ENCODE measurements at places on chromosomes 7 and 10.

DNA sequence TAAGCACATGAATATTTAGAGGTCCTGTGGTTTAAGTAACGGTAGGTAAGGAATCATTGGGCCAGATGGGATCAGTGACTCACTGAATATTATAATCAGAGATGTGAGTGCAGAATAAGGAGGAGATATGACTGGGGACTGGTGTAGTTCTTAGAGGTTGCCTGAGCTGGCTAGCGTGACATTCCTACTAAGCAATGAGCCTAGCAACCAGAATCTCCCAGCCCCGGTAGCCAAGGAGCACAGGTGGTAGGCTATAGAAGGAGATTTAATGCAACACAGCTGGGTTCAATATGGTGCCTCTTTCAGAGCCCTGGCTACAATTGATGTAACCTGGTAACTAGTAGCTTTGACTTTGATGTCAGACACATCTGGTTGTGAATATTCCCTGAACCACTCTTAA lies 641.6 kb downstream of the AUTS2 start:
- no peak for DNase-seq

GRCh38 chr10:23656735-23657134 lies 217.9 kb downstream of the OTUD1 start:
- DNase-seq: no peak

- DNase-seq: no peak
Measured at GRCh38 chr10:75137533-75138438, 26.3 kb downstream of the SAMD8 start.

DNA sequence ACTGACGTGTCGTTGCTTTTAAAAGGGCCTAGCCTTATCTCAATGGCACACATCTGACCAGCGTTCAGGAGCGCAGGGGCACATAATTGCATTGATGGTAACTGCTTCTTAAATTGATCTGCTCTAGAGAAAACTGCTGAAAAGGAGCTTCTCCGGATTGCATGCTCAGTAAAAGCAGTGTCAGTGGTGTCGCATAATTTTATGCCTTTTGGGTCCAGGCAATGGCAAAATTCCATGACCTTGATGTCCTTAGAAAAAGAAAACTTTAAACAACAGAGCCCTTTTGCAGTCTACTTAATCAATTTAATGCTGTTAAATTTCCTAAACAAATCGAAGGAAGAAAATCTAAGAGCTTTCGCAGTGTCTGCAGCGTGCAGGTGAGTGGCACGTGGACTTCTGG lies 75.7 kb downstream of the PTPRE start:
- DNase-seq: peak; percentile 28

DNA sequence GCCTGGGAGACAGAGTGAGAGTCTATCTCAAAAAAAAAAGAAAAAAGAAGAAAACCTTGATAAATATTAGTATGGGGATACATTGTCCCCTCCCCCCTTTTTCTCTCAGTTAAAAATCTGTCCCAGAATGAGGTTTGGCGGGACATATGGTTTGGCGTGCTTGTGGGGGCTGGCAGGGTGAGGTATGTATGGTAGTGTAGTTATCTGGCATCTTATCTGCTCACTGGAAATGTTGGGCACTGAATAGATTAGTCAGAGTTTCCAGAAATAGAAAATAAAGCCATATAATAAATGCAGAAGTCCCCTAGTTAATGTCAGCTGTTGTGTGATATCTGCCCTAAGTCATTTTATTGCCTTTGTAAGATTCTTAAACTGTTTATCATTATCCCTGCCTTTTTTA lies 397.5 kb upstream of the GALNT17 start:
- DNase-seq: no peak

DNA sequence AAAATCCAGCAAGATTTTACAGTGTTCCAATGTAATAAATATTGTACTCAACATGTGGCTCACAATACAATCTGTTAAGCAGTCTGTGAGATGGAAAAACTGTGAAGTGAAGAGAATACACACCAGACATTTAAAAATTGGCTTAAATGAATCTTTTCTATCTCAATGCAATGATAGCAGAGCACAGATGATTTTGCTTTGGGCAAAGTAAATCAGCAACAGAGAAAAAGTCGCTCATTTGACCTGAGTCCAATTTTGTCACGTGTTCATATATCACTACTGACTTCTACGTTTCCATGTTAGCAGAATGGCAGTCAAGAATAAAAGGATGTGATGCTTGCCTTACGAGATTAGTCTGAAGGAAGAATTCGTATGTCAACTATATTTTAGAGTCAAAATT lies 506.7 kb downstream of the POM121L12 start:
- DNase-seq: peak; percentile 21

DNA sequence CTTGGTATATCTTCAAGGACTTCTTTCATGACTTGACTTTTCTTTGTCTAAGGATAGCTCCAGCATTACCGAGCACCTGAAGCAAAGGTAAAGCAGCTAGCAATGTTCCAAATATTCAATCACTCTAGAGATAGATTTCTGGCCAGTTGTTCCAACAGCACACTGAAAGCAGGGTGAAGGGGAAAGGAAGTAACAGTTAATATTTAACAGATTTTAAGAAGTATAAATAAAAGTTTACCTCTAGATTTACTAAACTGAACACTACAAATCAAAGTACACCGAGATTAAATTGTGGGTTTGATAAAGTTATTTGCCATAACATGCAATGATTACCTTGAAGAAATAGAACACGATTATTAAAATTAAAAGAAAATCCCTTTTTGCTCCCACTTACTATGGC lies 70.9 kb upstream of the GRID1 start:
- no peak for DNase-seq

GRCh38 chr7:46256870-46257661 lies 336.0 kb upstream of the IGFBP3 start:
- DNase-seq: no peak

DNA sequence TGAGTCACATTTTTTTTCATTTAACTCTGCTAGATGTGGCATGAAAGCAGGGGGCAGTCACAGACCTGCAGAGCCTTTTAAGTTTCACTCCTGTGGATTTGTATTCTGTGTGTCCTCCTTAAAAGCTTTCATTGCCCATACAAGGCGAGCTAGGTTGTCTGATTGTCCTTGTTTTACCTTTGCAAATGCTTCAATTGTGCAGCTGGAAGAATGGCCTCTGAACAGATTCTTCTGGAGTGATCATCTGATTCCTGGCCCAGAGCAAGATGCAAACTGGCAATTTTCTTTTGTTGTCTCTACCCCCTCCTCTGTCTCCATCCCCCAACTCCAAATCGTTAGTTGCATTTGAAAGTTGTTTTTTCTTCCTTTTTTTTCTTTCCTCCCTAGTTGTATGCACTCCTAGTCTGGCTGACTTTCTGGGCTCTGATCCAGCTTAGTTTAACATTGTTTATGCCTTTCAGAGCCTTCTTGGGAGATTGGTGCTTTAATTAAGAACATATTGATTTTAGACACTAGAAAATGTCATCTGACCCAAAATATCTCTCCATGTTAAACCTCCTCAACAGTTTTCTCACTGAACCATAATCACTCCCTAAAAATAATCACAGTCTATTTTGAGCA lies 150.2 kb downstream of the REEP3 start:
- DNase-seq: peak; percentile 59

DNA sequence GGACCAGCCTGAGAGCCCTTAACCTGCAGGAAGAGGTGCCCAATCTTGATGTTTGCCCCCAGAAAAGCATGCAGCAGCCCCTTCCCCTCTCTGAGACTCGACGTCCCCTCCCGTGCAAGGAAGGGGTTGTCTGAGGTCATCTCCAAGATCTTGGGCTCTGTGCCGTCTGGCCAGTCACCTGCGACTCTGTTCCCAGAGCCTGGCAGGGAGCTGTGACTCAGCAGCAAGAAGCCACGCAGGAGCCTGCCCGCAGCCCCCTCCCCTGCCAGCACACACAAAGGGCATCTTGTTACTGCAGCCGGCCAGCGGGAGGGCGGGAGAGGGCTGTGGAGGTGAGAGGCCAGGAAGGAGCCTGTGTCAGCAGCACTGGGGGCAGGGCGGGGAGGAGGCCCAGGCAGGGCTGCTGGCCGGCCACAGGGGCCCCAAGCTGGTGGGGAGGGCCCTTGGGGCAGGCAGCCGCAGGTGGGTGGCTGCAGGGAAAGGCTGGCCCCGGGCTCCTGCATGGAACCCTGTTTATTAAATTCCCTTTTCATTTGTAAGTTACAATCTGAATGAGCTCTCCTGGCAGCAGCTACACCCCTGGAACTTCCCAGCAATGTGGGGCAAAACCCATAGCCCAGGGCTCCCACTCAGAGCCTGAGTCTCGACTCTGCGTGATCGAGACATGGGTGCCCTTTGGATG lies 103.7 kb upstream of the ZMIZ1 start:
- peak; percentile 67 for DNase-seq

GRCh38 chr10:91049296-91049987 lies 128.6 kb upstream of the ANKRD1 start:
- no peak for DNase-seq

DNA sequence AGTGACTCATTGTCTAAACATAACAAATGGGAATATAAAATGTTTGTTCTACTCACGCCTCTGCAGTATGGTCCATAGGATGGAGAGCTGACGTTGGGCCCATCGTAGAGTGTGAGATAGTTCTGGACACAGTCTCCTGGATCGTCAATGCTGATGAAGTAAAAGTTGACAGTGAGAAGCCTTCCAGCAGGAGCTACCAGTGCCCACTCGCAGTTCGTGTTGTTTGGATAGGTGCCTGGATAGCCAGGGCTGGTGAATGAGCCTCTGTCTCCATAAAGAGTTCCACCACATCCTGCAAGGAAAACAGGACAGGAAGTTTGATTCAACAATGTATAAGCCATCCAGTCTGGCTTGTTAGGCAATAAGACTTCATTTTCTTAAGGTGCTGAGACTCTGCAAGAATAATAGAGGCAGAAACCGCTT lies 79.6 kb downstream of the OR13A1 start:
- DNase-seq: no peak

- no peak for DNase-seq
Measured at GRCh38 chr7:32047075-32047474, 23.1 kb downstream of the PDE1C start.

DNA sequence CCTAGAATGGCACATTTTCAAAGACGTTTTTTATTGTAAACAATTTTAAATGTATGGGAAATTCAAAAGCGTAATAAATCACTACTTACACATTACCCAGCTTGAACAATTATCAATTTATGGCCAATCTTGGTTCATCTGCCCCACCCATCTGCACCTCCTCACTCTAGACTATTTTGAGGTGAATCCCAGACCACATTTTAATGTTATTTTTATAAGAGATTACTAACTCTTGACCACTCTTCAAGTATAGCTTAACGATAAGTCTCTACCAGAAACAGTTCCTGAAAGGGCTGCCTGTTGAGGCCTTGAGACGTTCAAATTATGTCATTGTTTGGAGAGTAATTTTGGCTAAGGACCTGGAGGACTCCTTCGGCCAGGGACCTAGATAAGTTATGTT lies 33.2 kb downstream of the ECHDC3 start:
- no peak for DNase-seq

DNA sequence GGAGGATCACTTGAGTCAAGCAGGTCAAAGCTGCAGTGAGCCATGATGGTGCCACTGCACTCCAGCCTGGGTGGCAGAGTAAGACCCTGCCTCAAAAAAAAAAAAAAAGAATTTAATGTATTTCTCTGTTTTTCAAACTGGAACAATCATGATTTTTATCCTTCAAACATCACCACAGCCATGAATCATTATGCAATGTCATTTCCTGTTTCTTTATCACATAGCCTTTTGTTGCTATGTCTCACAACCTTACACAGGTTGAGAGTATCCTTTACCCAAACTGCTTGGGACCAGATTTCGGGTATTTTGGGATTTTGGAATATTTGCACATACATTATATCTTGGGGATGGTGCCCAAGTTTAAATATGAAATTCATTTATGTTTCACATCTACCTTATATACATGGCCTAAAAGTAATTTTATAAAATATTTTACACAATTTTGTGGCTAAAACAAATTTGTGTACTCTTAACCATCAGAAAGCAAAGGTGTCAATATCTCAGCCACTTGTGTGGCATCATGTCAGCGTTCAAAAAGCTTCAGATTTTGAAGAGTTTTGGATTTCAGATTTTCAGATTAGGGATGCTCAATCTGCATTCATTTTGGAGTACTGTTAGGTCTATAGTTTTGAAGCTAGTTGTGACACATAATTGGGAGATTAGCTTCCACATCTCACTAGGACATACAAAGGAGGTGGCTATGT lies 8.2 kb downstream of the NT5C3A start:
- no peak for DNase-seq

GRCh38 chr7:53656881-53657280 lies 621.4 kb downstream of the POM121L12 start:
- no peak for DNase-seq

DNA sequence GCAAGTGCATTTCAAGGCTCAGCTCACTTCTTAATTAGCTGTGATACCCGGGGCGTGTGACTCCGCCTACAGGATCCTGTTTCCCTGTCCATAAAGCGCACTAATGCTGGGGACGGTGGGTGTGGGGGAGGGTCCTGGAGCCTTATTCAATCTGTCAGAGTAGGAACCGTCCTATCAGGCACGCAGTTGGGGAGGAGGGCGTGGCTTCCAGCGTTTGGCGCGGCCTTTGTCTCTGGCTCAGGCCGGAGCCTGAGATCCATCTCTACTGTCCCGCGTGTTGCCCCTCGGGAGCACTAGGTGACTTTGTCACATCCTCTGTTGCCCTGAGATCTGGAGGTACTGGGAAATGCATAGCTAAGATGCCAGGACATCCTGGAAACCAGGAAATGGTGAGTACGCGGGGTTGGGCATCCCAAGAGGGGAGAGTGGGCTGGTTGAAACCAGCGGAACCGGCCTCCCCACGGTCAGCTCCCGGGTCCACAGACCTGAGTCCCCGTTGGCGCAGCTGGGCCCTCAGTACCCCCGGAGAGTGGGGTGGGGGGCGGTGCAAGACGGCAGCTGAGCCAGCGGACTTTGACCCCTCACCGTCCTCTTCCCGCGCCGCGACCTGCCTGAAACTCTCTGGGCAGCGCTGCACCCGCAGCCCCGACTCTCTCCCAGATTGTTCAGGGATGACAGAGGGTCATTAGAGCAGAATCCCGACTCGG lies 104.4 kb upstream of the ZNF92 start:
- peak; percentile 97 for DNase-seq

DNA sequence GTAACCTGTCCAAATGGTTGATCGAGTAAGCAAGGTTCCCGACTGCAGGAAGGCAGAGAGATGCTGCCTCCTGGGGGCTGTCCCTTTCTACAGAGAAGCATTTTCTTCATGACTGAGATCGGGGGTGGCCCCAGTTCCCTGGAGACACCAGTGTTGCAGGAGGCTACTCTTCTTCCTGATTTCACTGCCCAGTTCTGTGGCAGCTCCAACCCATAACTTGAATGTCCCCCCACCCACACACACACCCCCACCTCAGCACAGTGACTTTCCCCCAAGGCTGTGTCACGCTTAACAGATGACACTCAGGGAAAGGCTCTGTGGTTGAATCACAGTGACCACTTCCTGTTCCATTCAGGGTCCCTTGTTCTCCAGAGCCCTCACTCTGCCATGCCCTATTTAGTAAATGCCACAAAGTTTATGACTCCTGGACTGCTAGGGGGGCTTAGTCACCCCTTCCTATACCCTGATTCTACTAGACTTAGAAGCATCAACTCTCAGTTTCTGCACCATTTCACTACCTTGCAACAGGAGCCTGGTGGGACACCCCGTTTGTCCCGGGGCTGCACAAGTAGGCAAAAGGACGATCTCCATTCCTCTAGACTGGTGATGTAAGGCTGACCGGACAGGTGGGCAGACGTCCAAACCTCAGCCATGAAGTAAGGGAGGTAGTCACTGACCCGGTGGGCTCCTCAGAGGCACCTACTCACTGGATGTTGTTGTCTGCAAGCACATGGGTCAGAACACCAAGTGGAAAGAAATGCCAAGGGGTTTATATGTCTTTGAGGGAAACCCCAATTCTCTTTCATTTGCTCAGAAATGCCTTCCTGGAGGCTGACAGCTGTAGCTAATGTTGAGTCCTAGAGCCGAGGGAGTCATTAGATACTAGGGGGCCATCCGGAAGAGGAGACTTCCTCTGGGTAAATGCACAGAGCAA lies 31.3 kb upstream of the SMC3 start:
- DNase-seq: no peak
